Upper lobe of right lung (tissue), 1 donor: ENCODE measurements at places on chromosomes 7 and 10.
A peak's percentile ranks its signal among the peaks of the same experiment; 100 is the strongest.

DNA sequence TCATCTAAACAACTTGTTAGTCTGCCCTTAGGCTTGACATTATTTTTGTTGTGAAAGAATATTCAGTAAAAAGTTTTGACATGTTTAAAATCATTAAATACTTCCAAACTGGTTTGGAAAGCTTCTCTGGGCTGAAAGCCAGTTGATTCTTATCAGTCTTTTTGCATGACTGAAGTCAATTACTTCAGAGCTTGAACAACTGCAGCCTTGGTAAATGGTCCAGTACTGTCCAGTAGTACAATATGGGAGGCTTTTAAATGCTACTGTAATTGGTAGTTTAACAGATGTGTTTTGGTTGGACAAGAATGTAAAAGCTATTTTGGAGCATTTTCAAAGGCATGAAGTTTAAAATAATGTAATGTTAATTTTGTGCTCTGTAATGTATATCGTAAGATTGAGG, 103.4 kb downstream of the SDK1 start:
- no peak for DNase-seq

DNA sequence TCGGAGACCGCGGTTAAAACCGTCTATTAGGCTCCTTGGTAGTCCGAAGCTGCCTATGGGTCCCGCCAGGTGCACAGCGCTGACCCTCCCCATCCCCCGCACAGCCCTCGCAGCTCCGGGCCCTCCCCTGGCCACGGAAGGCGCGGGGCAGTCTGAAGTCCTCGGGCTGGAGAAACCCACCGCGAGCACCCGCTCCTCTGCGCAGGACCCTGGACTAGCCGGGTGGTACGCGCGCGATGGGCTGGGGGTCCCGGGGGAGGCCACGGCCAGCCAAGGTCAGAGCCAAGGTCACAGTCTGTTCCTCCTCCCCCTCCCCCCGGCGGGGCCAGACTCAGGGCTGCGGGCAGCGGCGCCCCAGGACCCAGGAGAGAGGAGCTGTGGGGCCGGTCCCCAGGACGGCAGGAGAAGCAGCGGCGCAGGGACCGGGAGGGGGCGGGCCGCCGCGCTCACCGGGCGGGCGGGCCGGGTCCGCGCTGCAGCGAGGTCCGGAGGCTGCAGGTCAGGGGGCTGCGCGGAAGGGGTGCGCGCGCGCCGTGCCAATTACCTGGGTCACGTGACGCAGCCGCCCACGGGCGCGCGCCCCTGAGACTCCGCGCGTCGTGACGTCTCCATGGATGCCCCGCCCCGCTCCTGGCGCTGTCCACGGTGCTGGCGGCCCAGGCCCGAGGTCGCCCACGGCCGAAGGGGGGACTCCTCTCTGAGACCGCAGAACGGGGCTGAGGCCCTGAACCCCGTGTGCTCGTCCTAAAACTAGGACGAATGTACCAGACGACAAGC, at the start of gene OGDHL:
Gene OGDHL (minus strand): TSS at position 535 of the 777 bp plus-strand sequence. CDS start 3,731 bp downstream, outside the sequence.
- DNase-seq = peak; percentile 78

DNA sequence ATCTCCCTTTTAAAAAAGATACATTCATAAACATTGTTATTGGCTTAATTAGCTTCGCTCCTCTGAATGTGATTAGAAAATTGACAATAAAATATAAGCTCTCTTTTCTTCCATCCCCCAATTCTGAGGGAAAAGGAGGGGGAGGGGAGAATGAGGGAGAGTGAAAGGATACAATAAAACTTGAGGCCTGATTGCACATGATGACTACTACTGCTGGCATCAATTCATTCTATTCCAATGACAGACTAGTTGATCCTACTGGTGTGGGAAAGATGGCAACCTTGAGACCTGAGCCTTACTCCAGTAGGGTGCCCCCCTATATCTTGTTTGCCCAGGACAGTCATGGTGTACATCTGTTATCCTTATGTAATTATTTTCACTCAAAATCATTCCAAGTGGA, 4.5 kb upstream of the IQUB start:
- DNase-seq = no peak

- no peak for DNase-seq
Measured at GRCh38 chr10:3077940-3078630, 10.7 kb downstream of the PFKP start.

- no peak for DNase-seq
Measured at GRCh38 chr10:12589291-12589690, 239.9 kb downstream of the CAMK1D start.

DNA sequence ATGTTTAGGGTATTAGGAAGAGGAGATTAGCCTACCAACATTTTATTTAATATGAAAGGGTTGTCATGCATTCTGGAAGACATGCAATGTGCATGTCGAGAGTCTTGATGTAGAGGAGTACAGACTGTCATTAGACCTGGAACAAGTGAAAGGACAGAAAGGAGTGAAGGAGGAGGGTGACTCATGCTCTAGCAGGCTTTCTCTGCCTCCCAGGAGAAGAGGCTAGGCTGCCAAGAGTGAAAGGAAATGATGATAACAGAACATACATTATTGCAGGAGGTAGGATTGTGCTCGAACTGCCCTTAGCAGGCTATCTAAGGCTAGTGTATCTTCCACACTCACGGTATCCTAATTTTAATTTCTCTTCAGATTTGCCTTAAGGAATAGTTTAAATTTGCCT, 228.8 kb downstream of the EXOC4 start:
- DNase-seq = no peak
